GM23248 (cell line): ENCODE measurements at places on chromosomes 16 and 17. TPM values are rescaled to one million over a fixed set of nuclear protein-coding genes. Genes with fewer than 3 reads are reported as not detected.

- no peak for DNase-seq
- no peak within 1 kb of the TSS for H3K27ac ChIP-seq
- no peaks in the 10 kb centered on the region for H3K4me1 ChIP-seq
- 0 out of 2 replicates have a peak, but pooled peaks cover 2% of the 10 kb centered on the region for H3K27me3 ChIP-seq
- no peak within 1 kb of the TSS for H3K4me3 ChIP-seq
- no peaks in the 10 kb centered on the region for H3K36me3 ChIP-seq
Observed at GRCh38 chr16:89613231-89613953, at the start of gene DPEP1. DPEP1 (plus strand) TSS chr16:89613642; CDS start chr16:89630411, 16,769 bp downstream.

- no peaks in the 10 kb centered on the region for H3K36me3 ChIP-seq
- peaks cover 15% of the 10 kb centered on the region for H3K4me1 ChIP-seq
- peak overlapping the region; percentile 83 for H3K27ac ChIP-seq
- no peaks in the 10 kb centered on the region for H3K27me3 ChIP-seq
- DNase-seq = peak; percentile 77
- no peak overlapping the region for H3K4me3 ChIP-seq
Observed at GRCh38 chr17:67557921-67558320, 159.8 kb upstream of the NOL11 start.

DNA sequence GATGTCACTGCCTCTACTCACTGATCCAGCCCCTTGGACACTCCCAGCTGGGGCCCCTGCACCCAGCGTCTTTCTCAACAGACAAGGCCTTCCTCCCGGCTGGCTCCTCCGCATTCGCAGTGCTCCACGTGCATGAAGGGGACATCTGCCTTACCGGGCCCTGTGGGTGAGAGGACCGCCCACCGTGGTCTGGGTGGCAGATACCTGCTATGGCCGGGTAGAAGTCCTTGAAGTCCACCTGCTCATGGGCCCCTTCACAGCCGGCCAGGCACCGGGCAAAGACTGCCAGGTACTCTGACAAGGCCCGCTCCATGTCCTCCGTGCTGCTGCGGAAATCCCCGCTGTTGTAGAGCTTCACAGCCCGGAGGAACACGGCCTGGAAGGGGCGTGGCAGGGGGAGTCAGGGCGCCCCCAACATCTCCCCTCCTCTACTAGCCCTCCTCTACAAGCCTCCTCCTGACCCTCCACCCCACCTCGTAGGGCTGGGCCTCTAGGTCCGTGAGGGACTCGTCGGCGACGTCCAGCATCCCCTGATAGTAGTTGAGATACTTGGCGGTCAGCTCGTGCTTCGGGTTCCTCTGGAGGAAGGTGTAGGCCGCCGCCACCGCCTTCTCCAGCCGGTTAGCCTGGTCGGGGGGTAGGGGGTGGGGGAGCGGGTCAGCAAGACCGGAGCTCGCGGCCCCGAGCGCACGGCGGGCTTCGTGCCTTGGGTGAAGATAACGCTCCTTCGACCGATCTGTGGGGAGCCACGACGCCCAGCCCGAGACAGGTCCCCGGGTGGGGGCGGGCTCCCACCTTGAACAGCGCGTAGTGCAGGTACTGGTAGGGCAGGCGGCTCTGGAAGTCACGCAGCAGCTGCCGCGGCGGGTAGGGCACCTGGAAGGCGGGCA, 845 bp downstream of the P3H4 start:
- peak; percentile 38 for DNase-seq
- peak overlapping the region; percentile 92 for H3K4me3 ChIP-seq
- peak overlapping the region; percentile 79 for H3K27ac ChIP-seq
- H3K27me3 ChIP-seq = no peaks in the 10 kb centered on the region

DNA sequence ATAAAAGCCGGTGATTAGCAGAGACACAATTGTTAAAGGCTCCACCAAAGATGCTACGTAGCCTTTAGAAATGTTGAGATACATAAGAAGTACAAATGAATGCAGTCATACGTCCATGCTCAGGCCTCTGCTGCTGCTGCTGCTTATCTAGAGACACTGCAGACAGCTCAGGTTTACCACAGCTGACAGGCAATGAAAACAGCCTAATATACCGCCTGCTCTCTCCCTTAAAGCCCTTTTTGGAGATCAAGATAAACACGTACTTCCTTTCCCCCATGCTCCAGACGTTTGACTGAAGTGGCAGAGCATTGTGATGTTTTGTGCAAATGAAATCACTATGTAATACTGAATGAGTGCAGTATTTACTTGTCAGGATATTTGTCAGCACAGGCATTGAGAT, 185.3 kb downstream of the AATF start:
- no peak for DNase-seq
- peaks cover 2% of the 10 kb centered on the region; the same call in 1 of the 2 replicates for H3K36me3 ChIP-seq
- H3K27ac ChIP-seq = no peak overlapping the region

DNA sequence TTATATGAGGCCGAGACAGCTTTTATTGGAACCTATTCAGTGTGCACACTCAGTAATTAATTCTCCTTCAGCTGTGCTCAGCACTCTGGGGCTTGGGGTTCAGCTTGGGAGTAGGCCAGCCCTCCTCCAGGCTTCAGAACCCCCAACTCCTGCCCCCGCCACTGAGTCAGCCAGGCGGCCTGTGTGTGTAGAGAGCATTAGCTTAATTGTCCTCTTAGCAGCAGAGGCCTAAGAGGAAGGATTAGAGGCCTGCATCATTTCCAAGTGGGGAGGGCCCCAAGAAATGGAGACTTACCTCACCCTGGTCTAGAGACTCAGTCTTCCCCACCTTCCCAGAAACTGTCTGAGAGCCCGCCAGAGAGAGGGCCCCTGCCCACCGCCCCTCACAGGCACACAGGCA, 772 bp downstream of the PRSS53 start:
- peaks cover 13% of the 10 kb centered on the region; the same call in 1 of the 2 replicates for H3K36me3 ChIP-seq
- DNase-seq = no peak
- H3K4me3 ChIP-seq = no peak overlapping the region
- H3K27ac ChIP-seq = no peak overlapping the region

Gene TBC1D3G
- polyA plus RNA-seq = not detected in 2 replicates

DNA sequence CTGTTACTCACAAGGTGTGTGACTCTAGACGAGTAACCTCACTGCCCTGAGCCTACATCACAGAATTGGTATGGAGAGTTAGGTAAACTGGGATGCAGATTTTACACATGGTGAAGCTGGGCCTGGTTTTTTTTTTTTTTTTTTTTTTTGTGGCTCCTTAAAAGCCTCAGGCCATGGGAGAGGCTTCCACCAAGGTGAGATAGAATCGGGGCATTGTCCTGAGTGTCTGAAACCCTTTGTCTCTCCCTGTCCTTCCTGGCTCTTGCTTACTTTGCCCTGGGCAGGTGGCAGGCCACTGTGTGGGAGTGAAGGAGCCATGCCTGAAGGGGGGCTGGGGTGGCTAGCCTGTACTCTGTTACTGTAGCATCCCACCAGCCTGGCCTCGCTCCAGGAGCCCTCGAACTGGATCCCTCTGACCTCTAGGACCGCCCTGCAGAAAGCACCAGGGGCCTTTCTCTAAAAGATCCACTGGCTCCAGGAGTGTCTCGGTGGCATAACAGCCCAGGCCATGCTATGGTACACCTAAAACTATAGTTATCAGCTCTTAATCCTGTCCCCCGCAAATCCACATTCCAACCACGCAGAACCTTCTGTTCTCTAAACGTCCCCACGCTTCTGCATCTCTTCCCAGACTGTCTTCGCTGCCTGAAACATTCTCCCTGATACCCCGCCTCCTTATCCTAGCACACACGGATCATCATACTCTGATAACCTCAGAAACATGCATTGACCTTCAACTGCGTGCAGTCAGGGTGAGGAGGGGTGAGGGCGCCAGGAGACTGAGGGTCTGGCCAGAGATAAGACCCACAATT, 1.7 kb upstream of the SLC13A2 start:
- H3K36me3 ChIP-seq = no peaks in the 10 kb centered on the region
- no peak overlapping the region for H3K4me3 ChIP-seq
- no peak for DNase-seq
- peaks cover 7% of the 10 kb centered on the region for H3K4me1 ChIP-seq
- H3K27ac ChIP-seq = no peak overlapping the region

Gene CES2
- polyA plus RNA-seq = 33.9 and 37.6 TPM in 2 replicates

Gene RAB26
- 0.30 and 0.71 TPM in 2 replicates for polyA plus RNA-seq

GRCh38 chr16:73285436-73286201, 237.7 kb upstream of the ZFHX3 start:
- no peak overlapping the region for H3K27ac ChIP-seq
- no peaks in the 10 kb centered on the region for H3K4me1 ChIP-seq
- no peak overlapping the region for H3K4me3 ChIP-seq
- peaks cover 34% of the 10 kb centered on the region for H3K27me3 ChIP-seq
- H3K36me3 ChIP-seq = no peaks in the 10 kb centered on the region
- no peak for DNase-seq

DNA sequence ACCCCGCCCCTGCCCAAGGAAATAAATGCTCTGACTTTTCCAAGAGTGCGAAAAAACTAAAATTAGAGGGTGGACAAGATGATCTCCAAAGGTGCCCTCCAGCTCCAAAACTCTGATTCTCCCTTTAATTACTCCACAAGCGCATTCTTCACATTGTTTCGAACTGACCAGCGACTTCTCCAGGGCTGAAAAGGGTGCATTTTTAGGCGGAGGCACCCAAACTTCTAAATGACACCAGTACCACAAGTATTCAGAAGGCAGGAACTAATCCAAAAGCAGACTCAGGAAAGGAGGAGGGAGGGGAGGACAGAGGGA, 750 bp downstream of the ZFHX3 start:
- H3K27ac ChIP-seq = peak overlapping the region; percentile 61
- no peaks in the 10 kb centered on the region for H3K36me3 ChIP-seq
- H3K27me3 ChIP-seq = no peaks in the 10 kb centered on the region
- peak; percentile 85 for DNase-seq

Gene MMP25
- polyA plus RNA-seq = 0.16 and 0.23 TPM in 2 replicates

Gene FA2H
- not detected in 2 replicates for polyA plus RNA-seq

DNA sequence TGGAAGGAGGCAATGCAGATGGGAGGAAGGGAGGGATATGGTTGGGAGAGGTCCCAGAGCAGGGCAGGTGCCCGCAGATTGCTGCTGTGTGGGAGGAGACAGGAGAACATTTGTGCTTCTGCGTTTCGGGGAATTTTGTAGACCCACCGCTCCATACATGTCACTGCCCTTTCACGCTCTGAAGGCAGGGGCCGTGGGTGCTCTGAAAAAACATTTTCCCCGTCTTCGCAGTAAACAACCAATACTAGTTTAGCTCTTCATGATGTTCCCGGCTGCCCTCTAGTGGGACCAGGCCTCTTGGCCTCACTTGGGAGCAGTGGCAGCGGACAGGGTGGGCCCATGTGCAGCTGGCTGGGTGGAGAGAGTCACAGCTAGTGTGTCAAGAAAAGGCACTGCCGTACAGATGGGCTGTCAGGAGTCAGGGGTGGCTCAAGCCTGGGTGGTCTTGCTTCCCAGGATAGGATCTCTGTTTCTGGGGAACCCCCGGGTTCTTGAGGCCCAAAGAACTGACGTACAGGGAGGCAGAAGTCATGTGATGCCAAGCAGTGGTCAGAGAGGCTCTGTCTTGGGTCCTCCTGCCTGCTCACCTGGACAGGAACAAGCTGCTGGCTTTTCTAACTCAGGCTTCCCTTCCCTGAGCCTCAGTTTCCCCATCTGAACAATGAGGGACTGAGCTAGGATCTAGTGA, 46.5 kb upstream of the CPNE2 start:
- no peak overlapping the region for H3K27ac ChIP-seq
- no peak overlapping the region for H3K4me3 ChIP-seq
- H3K27me3 ChIP-seq = no peaks in the 10 kb centered on the region
- peaks cover 3% of the 10 kb centered on the region; the same call in 1 of the 2 replicates for H3K36me3 ChIP-seq
- H3K4me1 ChIP-seq = no peaks in the 10 kb centered on the region

DNA sequence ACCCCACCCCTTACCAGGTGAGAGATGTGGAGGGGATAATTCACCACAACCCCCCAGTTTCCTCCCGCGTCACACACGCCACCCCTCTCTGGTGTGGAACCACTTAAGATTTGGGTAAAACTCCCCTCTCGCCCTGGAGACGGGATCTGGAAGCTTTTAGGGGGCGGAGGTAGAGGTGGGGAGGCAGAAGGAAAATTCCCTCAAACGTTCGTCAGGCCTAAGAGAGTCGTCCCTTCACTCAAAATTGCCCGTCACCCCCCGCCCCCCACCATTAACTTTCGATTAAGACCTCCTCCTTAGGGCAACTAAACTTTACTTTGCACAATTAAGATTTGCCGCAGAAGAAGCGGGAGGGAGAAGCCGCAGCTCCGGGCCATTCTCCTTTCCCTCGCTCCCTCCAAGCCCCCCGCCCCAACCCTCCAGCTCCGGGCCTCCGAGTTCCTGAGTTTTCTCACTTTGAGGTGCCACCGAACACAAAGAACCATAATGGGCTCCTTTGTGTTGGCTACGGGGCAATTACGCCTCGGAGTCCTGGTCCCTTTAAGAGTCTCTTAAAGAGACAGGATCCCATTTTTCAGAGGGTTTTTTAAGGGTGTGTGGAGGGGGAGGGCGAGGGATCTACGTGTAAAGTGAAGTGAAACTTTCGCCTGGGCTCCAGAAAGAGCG, 985 bp upstream of the FZD2 start:
- H3K36me3 ChIP-seq = no peaks in the 10 kb centered on the region
- peak overlapping the region; percentile 78 for H3K27ac ChIP-seq
- DNase-seq = peak; percentile 58
